ENCODE measurements at places on chromosomes 2 and 18.

DNA sequence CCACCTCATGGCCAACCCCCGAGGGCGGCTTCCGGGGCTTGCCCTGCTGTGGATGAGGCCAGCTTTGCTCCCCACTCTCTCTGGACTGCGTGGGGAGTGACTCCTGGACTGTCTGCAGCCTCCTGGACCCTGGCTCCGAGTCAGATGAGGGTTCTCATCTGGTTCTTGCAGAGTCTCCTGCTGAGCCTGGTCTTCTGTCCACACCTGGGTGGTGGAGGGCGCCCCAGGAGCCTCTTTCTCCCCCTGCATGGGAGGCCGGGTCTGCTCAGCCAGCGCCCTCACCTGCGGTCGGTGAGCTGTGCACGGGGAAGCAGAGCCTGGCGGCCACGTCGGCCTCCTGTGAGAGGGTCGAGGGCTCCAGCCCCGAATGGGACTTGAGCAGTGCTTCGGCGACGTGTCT lies 78.3 kb downstream of the RTP5 start:
- DNase-seq, result no peak

GRCh38 chr2:20052861-20053281 lies 1.4 kb upstream of the LAPTM4A start:
- DNase-seq, result peak; percentile 89

GRCh38 chr2:203533676-203534591 lies 1.2 kb downstream of the RAPH1 start:
- peak; percentile 60 for DNase-seq

- DNase-seq, result no peak
Observed at GRCh38 chr2:120447127-120447785, 101.3 kb downstream of the INHBB start.

- DNase-seq, result peak; percentile 77
Observed at GRCh38 chr2:127170021-127170420, 50.1 kb downstream of the CYP27C1 start.

- no peak for DNase-seq
Observed at GRCh38 chr2:197191940-197192322, 118.6 kb downstream of the ANKRD44 start.

GRCh38 chr2:161943011-161943410 lies 131.0 kb downstream of the DPP4 start:
- DNase-seq, result no peak

DNA sequence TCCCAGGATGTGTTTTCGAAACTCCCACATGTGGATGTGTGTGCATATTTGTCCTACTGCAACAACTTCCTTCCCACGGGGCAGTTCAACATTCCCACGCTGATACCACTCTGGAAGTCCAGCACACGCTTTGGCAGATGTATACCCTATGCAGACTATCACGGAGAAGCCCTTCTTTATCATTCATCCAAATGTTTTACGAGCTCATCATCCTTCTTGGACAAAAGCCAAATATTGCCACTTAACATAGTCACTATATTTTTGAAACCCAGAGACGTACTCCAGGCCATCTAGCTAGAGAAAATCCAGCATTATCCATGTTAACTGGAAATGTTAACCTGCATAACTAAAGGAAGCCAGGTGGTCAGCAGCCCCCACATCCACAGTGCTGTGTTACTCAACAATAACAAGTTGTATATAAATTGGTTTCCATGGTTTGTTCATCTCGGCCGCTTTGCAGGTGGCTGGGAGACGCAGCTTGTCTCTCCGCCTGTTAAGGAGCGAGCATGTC lies 131.5 kb downstream of the ZNF532 start:
- DNase-seq, result peak; percentile 59

GRCh38 chr2:12605366-12605765 lies 111.4 kb upstream of the TRIB2 start:
- no peak for DNase-seq

DNA sequence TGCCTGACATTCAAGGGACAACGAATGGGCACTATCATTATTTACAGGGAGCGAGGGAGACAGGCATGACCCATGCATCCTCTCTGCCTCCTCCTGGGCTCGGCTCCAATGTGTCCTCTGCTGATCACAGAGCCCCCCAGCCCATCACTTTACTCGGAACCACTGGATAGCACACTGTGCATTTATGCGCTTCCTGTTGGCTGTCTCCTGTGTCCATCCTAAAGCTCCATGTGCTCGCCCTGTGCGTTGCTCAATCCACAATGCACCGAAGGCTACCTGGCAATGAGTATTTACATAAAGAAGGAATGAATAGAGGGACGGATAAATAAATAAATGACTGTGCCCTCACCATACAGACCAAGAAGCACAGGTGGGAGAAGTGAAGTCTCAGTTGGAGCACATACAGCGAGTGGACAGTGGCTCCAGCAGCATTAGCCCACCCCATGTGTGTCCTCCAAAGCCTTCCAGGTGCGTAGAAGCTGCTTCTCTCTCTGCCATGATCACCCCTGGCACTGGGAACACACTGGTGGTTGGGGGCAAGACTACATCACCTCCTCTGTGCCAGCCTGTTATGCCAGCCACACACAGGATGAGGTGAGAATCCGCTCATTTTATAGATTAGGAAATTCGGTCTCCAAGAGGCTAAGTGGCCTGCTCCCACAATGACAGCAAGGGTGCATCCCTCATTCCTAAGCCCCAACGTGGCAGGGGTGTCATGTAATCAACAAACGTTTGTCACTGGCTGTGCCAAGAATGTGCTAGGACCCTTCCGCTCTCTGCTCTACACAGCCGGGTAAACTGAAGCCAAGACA lies 2.3 kb upstream of the GDF7 start:
- no peak for DNase-seq

GRCh38 chr2:69505710-69506109 lies 68.5 kb upstream of the NFU1 start:
- no peak for DNase-seq

GRCh38 chr2:236612737-236613136 lies 43.1 kb downstream of the ACKR3 start:
- no peak for DNase-seq

DNA sequence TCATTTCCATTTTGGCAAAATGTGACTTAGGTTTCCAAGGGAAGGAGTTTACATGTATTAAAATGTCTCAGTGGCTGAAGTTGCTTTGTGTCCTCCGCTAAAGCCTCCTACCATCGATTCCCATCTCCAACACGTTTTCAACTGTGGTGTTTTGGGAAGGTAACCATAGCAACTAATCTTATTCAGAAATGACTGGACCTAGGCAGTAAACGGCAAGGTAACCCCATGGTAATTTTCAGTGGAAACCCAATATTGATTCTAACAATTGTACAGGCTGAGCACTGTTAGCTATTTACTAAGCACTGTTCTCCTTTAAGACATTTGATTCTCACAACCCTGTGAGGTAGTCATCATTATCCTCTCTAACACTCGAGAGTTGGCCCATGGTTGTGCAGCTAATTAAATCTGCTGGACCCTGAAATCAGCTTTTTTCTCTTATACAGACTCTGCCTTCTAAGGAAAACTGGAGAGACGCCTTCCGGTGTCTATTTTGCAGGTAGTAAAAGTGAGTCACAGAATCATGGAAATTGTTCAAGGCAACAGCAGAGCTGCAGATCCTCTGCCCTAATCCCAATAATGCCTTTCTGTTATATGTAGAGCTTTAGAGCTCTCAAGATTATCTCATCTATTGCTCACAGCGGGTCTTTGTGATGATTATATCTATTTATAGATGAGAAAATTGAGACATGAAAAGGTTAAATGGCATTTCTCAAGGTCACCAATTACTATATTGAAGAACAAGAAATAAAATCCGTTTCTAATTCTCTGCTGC lies 36.2 kb downstream of the FASTKD2 start:
- no peak for DNase-seq

DNA sequence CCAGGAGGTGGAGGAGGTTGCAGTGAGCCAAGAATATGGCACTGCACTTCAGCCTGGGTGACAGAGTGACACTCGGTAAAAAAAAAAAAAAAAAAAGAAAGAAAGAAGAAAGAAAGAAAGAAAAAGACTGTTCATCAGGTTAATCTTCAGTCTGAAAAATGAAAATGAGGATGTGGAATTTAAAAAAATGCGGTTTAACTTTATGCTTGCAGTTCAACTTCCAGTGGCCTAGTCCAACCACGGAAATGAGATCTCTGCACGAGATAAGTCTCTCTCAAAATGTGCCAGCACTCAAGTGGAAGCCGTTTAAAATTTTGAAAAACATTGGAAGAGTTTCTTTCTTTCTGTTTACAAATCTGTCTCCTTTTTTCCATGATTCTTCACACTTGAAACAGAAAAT lies 112.1 kb downstream of the DOCK10 start:
- no peak for DNase-seq

DNA sequence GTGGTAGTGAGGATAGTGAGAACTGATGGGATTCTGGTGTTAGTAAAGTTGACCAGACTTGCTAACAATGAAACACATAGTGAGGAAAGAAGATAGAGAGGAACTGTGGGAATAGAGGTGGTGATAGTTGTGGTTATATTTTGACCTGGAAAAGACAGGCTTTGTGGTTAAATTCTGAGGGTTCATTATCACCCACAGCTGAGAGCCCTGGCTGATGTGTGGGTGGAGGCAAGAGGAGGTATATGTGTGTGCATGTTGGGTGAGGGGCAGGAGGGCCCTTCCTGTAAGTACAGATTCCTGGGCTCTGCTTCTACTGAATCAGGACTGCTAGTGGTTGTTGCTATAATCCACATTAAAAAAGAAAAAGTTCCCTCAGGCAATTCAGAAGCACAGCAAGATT lies 26.2 kb upstream of the TMEM163 start:
- DNase-seq, result no peak

DNA sequence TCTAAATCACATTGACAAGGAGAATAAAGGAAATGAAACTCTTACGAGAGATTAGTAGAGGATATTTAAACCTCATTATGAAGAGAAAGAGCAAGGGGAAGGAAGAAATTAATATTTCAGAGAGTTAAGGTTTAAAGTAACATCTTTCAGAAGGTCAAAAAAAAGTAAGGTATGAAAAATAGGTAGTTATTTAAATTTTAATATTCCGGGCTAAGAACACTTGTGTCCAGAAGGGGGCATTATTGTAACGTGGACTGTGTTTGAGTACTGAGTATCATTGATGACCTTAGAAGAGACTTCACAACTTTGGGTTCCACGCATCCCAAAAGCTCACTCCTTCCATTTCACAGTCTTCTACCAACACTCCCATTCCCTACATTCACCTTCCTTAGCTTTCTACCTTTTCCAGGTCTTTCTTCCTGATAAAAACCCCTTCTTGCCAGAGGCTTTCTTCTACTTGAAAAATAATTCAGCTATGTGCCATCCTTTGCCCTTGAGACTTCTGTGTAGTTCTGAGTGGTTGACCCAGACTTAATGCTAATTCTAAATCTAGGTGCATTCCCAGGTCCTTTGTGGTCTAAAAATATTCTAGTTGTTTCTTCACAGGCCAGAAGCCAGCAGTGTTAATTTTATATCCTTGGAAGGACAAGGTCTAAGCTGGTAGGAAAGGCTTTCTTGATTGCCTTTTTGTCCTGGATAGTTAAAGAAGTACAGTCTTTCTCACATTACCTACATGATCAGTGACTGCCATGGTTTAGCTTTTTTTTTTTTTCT lies 16.5 kb downstream of the DYNC1I2 start:
- peak; percentile 40 for DNase-seq

GRCh38 chr2:7063789-7064188 lies 146.6 kb downstream of the RNF144A start:
- no peak for DNase-seq

DNA sequence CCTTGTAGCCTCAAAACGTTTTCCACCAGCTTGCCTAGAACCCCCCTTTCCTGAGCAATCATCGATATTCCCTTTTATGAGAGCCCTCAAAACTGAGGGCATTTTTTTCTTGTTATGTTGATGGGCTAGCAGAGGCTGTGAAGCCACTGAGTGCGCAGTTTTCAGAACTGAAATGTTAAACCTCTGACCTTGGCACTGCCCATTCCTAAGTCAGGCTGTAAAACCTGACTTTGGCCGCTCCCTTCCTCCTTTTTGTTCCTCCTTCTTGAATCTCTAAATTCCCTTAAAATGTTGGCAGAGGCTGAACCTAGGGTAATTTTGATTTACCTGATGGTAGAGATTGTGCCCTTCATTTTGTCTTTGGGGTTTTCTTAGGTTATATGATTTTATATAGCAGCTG lies 334.2 kb downstream of the KIAA1328 start:
- DNase-seq, result no peak

GRCh38 chr2:47152803-47153202 lies 2.3 kb downstream of the STPG4 start:
- no peak for DNase-seq

- DNase-seq, result peak; percentile 86
Observed at GRCh38 chr2:239444626-239445577, 44.1 kb upstream of the HDAC4 start.

DNA sequence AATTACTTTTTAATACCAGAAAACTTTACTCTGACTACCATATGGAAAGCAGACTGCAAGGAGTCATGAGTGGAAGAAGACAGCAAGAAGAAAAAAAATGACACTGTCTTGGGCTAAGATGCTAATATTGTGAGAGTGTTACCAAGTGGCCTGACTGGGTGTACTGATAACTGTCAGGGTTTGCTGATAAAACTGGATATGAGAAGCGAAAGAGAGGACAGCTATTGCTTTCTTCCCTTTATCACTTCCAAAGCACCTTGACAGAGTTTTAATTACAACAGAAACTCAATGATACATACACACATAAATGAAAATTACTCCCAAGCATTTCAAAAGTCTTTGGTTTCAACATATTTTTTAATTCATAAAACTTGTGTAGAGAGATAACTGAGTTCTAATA lies 368.5 kb downstream of the ZEB2 start:
- no peak for DNase-seq

GRCh38 chr2:54106631-54107454 lies 8.6 kb upstream of the ACYP2 start:
- DNase-seq, result peak; percentile 66

DNA sequence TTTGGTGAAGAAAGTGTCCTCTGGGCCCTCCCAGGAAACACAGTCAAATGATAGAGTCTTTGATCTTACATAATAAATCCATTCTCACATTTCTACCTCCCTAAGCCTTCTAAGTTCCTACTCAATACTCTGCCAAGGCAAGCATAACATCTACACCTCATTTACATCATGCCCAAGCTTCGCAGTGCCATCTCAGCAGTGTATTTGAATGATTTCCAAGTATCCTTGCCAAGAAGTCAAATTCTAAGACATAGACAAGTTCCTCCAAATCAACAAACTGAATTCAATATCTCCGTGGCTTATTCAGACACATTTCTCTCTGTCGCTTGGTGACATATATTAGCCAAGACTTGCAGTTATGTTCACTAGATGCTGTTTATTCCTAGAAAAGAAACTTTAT lies 8.1 kb upstream of the MLPH start:
- no peak for DNase-seq

DNA sequence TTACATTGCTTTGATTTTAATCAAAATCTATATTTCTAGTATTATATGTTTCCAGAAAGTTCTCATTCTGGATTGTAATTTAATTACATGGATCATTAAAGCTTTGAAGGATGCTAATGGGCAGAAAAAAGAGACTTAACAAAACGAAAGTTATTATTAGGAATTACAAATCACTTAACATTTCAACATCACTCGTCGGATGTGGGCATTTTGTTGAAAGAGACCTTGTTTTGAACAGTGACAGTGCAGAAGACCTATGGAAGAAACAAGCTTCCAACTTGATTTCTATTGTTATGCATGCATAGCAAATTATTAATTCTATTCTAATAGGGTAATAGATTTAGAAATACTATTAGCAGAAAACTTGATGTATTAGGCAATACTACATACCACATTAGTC lies 31.4 kb upstream of the DARS1 start:
- no peak for DNase-seq

Data from epithelial cell of esophagus (primary cell).